Stimulated activated CD4-positive, alpha-beta T cell treated with anti-CD3 and anti-CD28 coated beads, Interleukin-2, amount 100 ng/mL, for 4 hours (primary cell): ENCODE measurements at places on chromosomes 13 and 19.
A peak's percentile ranks its signal among the peaks of the same experiment; 100 is the strongest.

DNA sequence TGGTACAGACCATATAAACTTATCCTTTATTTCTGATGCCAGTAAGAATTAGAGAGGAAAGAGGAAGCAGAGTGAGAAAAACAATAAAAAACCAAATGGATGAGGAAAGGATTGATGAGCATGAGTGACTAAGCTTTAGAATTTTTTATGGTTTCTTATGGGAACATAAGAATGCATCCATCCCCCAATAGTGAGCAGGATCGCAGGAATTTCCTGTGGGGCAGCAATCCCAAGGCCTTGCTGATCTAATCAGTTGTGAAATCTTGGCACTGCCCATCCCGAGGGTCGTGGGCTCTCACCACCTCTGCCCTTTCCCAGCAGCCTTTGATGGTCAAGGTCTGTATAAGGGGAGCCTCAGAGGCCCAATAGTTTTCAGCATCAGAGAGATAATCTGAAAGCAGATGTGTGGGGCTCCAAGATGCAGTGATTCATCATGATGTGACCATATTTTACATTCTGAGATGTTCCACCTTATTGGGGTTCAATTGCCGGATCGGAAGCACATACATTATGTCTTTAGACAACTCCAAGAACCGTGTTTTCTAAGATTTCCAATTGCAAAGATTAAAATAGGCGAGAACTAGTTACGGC is 222.1 kb downstream of the DNAJC15 start:
- DNase-seq = no peak

GRCh38 chr19:44702551-44703176 is 3.7 kb downstream of the CEACAM16 start:
- DNase-seq = no peak

DNA sequence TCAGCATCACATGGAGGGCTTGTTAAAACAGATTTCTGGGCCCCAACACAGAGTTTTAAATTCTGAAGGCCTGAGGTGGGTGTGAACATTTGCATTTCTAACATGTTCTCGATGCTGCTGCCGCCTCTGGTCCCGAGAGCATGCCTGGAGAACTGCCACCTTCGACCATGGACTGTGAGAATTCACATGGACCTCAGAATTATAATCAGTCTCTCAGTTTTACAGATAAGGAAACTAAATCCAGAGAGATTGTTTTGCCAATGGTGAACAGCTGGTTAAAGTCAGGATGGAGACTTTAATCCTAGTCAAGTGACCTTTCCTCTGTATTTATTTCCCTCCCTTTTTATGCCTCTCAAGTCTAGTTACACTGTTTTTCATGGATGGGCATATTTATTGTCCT is 14.7 kb downstream of the ALOX5AP start:
- DNase-seq = no peak

DNA sequence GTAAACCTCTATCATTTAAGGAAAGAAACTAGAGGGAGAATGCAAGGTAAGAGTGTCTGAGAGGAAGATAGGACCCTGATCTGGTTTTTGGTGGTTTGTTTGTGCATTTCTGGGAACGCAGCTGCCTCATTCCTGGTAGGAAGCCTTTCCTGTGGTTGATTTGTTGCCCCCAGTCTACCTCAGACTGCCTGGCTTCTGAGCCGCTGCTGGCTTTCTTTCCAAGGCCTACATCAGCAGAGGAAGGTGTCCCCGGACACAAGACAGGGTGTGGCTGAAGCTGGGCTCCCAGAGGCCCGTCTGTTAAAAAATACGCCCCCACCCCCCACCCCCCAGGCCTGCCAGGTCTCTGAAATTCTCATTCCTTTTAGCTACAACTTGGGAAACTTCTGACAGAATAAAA is 42.6 kb downstream of the C13orf42 start:
- DNase-seq = no peak

DNA sequence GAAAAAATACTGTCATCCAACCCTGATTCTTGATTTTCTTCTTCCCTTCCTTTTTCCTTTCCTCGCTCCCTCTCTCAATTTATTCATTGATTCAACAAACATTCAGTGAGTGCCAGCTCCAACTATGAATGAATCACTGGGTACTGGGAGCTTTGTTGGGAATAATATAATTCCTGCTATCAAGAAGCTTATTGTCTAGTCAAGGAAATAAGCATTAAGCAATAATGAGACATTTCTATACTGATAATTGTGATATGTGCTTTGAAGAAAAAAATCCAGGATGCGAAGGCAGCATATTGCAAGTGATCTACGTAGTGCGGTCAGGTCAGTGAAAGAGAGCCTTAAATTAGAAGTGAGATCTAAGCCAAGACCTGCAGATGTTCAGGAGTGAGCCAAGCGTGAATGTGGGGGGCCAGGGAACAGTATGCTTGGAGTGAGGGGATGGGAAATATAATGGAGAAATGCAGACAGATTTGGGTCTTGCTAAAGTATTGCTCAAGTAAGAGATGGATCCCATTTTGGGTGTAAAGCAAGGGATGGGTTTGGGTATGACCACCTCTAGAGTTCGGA is 253.5 kb downstream of the LHFPL6 start:
- no peak for DNase-seq

- no peak for DNase-seq
Measured at GRCh38 chr19:56314018-56314380, 640 bp downstream of the ZSCAN5A start.

GRCh38 chr13:20439261-20439660 is 86.4 kb downstream of the CRYL1 start:
- DNase-seq = no peak

GRCh38 chr13:73090116-73090822 is 31.5 kb downstream of the KLF5 start:
- DNase-seq = no peak

DNA sequence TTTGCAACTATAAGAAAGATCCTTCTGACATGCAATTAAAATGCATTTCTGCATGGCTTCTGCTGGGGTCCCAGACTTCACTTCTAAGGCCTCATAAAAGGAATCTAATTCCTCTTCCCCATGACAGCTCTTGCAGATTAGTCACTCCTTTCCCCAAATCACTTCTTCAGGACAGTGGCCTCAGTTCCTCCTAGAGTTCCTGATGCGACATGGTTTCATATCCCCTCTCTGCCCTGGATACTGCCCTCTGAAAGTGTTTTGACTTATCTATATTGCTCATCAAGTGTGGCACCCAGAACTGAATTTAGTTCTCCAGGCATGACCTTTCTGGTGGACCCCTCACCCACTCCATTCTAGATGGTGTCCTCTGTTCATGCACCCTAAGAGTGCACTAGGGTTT is 238.1 kb downstream of the FOXO1 start:
- no peak for DNase-seq

GRCh38 chr19:42555317-42555716 is 27.0 kb upstream of the CEACAM1 start:
- DNase-seq = no peak

DNA sequence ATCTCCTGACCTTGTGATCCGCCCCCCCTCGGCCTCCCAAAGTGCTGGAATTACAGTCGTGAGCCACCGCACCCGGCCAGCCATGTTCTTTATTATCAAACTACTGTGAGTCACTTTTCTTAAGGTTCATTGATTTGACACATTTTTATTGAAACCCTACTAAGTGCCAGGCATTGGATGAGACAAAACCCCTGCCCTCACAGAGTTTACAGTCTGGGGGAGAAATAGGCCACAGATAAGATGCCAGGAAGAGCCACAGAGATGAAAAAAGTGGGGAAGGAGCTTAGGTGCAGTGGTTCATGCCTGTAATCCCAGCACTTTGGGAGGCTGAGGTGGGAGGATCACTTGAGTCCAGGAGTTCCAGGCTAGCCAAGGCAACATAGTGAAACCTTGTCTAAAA is 14.5 kb upstream of the MAP2K2 start:
- DNase-seq = no peak

- DNase-seq = peak; percentile 65
Measured at GRCh38 chr13:33678906-33679657, 138.9 kb upstream of the RFC3 start.

DNA sequence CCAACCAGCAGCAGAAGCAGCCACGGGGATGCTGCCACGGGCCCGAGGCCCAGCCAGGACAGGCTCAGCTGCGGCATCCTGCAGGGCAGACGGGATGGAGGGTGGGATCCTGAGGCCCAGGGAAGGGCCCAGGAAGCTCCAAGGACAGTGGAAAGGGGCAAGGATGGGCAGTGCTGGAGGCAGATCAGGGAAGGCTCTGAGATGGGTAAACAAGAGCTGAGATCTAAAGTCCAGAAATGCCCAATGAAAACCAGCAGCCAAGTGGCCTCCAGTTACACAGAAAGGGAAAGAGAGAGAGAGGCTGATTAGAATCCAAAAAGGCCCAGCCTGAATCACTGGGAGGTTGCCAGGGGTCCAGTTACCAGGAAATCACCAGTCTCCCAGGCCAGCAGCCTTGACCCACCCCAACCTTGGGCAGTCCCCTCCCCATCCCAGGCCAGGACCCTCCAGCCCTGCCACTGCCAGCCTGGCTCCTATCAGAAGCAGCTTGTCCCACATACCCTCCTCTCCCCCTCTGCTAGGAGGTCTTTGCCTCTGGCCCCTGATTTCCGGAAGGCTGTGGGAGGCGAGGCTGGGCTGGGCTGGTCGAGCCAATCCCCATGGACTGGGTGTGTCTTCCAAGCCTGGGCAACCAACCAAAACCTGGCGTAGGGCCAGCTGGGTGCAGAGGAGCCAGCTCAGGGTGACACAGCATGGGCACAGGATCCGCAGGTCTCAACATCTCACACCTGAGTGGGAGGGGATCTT is at the start of gene CYP4F11:
Gene CYP4F11, minus strand, starts transcription at position 198 of the 747 bp plus-strand sequence. Its CDS starts 121 bp downstream, at position 77.
- DNase-seq = no peak

GRCh38 chr13:110454956-110455355 is 106.6 kb downstream of the RAB20 start:
- DNase-seq = no peak

DNA sequence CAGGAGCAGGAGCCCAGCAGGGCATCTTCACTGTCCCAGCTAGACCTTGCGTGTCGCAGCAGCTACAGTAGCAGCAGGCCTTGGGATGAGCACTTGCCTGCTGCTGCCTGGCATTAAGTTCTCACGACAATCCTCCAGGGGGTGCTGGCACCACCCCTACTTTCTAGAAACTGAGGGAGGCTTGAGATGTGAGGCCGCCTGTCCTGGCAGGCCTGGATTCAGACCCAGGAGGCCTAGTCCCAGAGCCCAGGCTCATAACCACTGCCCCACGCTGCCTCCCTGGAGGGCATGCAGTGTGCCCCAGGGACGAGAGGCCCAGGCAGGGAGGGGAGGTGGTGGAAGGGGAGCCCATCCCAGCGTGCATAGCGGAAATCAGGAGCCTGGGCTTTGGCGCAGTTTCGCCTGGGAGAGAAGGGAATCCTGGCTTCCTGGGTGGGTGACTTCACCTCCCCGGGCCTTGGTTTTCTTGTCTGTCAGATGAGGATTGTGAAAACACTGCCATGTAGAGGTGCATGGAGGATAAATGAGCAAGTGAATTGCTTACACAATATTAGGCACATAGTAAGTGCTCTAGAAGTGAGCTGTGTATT is 26.1 kb downstream of the PPP5C start:
- DNase-seq = no peak

DNA sequence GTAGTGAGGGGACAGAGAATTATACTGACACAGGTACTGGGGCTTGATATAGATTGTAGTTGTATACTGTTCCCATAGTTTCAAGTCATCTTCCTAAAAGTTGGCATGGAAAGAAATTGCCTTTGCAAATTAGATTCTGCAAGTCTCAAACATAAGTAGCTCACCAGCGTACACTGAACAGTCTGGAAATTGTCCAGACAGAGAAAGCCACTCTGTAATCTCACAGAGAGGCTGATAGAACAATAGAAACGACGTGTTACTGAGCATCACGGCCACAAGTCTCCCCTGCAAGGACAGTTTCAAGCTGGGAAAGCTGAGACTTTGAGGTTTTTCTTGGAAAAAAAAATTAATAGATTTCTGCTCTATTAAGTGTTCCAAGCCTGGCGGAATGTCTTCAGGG is 228.6 kb downstream of the DNAJC15 start:
- no peak for DNase-seq

DNA sequence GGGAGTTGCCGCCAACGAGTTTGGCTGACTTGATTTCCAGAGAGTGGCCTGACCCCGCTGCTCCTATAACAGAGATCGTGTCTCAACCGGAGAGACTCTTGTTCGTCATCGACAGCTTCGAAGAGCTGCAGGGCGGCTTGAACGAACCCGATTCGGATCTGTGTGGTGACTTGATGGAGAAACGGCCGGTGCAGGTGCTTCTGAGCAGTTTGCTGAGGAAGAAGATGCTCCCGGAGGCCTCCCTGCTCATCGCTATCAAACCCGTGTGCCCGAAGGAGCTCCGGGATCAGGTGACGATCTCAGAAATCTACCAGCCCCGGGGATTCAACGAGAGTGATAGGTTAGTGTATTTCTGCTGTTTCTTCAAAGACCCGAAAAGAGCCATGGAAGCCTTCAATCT is 21.6 kb downstream of the NLRP4 start:
- DNase-seq = no peak

- no peak for DNase-seq
Measured at GRCh38 chr13:37201081-37201480, 95.6 kb upstream of the CSNK1A1L start.

DNA sequence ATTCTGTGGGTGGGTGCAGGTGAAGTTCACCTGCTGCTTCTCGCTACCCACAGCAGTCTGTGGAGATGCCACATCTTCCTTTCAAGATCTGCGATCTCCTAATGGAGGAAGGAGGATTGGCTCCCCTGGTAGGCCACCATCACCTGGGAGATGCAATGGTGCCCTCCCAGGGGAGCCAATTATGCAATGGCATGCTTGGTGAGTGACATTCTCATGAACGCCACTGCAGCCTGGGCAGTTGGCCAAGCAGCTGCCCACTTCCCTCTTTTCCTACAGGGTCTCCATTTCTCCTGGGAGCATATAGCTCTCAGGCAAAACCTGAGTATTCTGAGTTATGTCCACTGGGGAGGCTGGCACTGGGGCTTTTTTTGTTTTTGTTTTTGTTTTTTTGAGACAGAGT is 83.5 kb upstream of the KCTD15 start:
- DNase-seq = no peak

GRCh38 chr13:113096052-113096744 is 9.4 kb upstream of the F7 start:
- no peak for DNase-seq

DNA sequence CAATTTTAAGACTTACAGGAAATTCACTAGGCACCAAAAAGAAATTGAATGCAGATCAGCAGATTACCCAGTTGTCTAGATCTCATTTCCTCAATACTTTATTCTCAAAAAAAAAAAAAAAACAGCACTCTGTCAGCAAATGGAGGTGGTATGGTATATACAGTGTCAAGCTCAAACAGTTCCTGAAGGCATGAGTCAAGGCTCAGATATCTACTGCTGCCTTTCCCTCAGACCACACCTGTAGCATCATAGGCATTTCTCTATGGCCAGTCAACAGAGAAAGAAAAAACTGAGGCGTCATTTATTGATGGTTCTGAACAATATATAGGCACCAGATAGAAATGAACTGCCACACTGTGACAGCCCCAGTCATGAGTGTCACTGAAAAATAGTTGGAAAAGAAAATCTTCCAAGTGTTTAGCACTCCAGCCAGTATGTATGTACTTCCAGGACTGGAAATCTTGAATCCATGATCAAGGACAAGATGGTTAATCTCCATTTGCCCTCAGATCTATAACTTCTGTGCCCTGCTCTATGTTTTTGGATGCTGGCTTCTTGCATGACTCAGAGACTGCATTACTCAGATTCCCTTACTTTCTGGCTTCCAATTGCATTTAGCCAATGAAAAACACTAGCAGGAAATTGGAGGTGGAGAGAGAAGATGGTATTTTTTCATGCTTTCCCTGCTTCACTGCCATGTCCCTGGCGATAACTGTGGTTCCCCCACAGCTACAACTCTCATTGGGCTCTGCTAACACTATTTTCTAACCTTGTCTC is 8.4 kb upstream of the COG3 start:
- no peak for DNase-seq
